SJSA1 (cell line): ENCODE measurements at places on chromosomes 1 and 21. TPM values are rescaled to one million over a fixed set of nuclear protein-coding genes. Genes with fewer than 3 reads are reported as not detected.

The CELA3B gene
- not detected in 2 replicates for total RNA-seq

The ACOT11 gene
- 0.85 and 1.3 TPM in 2 replicates for total RNA-seq

DNA sequence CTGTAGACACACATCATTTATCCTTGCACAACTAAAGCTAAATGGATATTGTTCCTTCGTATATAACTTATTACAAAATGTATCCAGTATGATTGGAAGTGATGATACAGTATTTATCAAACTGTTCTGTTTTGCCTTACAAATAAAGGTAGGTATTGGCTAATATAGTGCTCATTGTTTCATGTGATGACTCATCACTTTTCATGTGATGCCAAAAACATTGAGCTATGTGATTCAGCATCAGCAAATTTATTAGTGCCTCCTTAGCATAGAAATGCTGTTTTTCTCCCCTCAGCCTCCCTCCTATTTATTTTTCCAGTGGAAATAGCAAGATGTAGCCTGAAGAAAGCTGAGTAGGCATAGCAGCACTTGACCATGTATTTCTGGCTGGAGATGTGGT lies 228.6 kb upstream of the LYPLAL1 start:
- no peak for DNase-seq

- peak; percentile 64 for DNase-seq
These were observed at the start of gene S100A6 for GRCh38 chr1:153535242-153536011. S100A6 (minus strand) TSS chr1:153535991; CDS start chr1:153535339, 652 bp downstream.

The B3GALT5 gene
- 0.76 and 1.2 TPM in 2 replicates for total RNA-seq

The EPHA8 gene
- not detected in 2 replicates for total RNA-seq

DNA sequence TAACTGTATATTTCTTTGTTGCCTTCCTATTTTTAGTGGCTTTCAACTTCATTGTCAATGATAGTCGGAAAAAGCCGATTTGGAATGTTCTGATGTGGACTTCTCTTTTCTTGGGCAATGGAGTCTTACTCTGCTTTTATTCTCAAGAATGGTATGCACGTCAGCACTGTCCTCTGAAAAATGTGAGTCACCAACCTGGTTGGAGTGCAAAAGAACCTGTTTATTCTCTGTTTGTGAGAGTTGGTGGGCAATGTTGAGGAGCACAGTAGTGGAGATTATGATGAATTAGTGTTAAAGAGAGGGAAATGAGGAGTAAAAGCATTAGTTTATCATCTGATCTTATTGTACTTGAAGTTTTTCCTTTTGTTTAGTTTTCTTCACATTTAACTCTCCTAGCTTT lies 14.5 kb upstream of the AXDND1 start:
- DNase-seq, result no peak

The ELF3 gene
- 0.05 TPM in 1 of 2 replicates, not detected in the other for total RNA-seq

GRCh38 chr1:151211972-151212705 lies 13.8 kb downstream of the PIP5K1A start:
- DNase-seq, result no peak

The GJB3 gene
- not detected in 2 replicates for total RNA-seq

DNA sequence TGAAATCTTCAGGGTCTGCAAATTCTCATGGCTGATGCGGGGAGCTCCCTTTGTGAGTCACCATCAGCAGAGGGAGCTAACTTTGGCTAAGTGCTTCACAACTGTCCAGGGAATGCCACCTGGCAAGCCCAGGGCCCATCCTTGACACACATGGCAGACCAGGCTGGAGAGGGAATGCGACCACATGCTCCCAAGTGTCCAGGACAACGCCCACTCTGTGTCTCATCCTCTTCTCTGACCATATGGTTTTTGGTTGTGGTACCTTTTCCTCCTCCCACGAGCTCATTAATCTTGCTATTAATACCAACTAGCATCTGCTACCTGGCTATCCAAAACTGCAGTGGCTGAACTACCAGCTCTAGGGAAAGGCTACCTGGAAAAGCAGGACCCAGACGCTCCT lies 37.1 kb upstream of the CLSTN1 start:
- no peak for DNase-seq

The CCNL2 gene
- 69.4 and 79.0 TPM in 2 replicates for total RNA-seq

DNA sequence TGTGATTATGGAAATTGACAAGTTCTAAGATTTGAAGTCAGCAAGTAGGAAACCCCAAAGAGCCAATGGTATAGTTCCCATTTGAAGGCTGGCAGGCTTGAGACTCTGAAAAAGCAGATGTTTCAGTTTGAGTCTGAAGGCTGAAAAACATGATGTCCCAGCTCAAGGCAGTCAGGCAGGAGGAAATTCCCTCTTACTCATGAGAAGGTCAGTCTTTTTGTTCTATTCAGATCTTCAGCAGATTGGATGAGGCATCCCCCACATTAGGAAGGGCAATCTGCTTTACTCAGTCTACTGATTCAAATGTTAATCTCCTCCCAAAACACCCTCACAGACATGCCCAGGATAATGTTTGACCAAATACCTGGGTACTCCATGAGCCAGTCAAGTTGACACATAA lies 372.5 kb upstream of the ST6GALNAC5 start:
- no peak for DNase-seq

- DNase-seq, result peak; percentile 11
These were observed 317.3 kb downstream of the AJAP1 start for GRCh38 chr1:4971666-4972065.

GRCh38 chr1:203038891-203039608 lies 12.8 kb downstream of the PPFIA4 start:
- DNase-seq, result peak; percentile 68

- no peak for DNase-seq
These were observed 4.9 kb downstream of the TRIM46 start for GRCh38 chr1:155178441-155179111.

GRCh38 chr1:26477446-26478152 lies 5.4 kb downstream of the HMGN2 start:
- DNase-seq, result no peak

The PRRX1 gene
- 1.2 and 1.6 TPM in 2 replicates for total RNA-seq

DNA sequence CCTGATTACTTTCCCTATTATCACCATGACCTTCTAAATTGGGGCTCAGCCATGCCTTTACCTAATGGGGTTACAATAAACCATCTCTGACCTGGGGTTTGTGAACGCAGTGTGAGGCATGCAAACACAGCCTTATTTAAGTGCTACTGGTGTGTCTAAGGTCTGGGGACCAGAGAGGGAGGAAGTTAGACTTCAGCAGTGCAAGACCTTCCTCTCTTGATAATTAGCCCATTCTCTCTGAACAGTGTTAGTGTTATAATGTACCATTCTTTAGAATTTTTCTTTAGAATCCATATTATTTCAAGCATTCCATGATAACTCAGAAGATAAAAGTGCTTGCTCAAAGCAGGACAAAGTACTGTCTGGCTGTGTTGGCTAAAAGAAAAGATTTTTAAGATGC lies 10.5 kb upstream of the LRRC8D start:
- DNase-seq, result no peak

- DNase-seq, result no peak
These were observed 6.6 kb downstream of the MR1 start for GRCh38 chr1:181040284-181040865.

DNA sequence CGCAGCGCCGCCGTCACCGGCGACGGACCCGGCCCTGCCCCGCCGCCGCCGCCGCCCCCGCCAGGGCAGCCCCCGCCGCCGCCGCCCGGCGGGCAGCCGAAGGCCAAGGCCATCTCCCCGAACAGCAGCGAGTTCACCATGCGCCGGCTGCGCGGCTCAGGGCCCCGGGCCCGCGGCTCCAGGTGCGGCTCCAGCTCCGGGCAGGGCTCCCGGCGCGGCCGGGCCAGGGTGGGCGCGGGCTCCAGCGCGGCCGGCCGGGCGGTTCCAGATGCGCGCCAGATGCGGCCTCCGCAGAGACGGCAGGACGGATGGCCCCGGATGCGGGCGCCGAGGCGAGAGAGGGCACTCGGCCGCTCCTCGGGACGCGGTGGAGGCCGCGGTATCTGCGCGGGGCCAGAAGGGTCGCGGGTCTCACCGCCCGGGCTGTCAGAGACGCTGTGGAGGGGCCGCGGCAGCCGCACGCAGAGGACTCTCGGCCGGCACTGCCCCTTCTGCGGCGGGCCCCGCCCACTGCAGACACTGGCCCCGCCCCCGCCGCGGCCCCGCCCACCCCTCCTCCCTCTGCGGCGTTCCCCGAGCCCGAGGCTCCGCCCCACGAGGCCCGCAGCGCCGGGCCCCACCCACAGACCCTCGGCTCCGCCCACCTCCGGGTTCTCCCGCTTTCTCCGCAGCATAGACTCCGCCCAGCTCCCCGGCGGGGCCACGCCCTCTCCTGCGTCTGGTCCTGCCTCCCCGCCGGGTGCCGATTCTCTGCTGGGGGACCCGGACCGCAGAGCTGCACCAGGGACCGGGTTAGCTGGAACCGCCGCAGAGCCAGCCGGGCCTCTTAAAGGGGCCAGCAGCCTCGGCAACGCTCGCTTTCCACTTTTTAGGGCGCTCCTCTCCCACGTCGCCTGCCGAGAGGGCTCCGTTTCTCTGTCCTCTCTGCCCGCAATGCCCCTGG lies at the start of gene IFFO2:
Gene IFFO2 (minus strand): TSS at position 484 of the 943 bp plus-strand sequence. CDS start 344 bp downstream, at position 140.
- DNase-seq, result peak; percentile 94

DNA sequence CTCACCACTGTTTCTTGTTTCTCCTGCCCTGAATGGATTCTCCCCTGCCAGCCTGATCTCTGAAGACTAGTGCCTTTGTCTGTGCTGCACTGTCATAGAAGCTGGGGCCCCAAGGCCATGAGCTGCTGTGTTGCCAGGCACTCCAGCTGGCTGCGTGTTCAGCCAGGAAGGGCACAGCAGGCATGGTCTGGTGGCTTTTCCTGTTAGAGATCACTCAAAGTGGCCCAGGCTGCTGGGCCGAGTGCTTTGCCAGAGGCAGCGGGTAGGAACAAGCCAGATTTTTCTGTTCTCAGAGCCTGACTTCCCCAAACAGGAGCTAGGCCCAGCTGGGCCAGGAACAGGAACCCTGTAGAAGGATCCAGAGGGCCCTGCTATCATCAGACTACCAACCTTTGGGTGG lies 5.2 kb downstream of the ADPRS start:
- DNase-seq, result no peak

DNA sequence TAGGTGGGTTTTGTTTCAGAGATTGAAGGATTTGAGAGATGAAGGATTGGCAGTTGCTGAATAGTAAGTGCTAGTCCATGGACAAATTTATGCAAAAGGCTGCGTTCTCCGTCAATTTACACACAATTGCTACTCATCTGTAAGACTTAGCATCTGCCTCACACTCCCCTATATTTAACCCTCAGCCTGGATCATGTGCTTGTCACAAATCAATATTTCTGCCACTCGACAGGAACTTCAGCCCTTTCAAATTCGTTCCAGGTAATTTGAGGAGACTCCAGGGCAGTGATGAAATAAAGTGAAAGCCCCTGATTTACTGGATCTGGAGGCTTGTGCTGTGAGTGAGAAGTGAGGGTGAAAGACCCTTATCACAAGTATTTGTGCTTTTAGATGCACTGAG lies 105.6 kb upstream of the UBE2U start:
- DNase-seq, result no peak

The TDRD10 gene
- total RNA-seq, result not detected in 2 replicates

The ADARB1 gene
- 6.7 and 7.9 TPM in 2 replicates for total RNA-seq

DNA sequence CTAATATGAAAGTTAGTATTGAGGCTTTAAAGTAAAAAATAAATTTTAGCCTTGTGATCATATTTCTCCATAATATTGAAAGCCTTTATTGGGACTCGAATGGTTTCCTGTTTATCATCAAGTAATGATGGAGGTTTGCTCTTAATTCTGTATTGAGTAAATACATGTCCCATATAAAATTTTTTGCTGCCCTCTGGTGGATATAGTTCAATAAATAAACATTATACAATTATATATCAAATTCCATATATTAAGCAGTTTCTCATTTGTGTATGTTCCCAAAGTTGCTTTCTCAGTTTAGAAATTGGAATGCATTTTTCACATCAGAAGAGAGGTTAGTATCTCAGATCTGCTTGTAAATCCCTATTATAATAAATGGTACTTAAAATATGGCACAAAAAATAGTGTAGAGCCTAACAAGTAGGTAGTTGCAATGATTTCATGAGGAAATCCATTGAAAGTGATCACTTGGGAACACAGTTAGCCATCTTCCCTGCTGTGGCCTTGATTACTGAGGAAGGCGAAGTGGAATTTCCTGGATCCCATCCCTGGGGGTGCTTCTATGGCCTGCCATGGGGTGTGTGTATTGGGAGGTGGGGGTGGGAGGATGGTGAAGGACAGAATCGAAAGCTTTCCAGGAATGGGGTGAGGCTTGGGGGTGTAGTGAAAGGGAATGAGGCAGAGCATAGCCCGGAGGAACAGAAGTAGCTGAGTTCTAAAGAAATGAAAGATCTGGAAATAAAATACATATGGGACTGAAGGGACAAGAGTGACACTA lies 84.1 kb upstream of the C21orf91 start:
- DNase-seq, result peak; percentile 19

- no peak for DNase-seq
These were observed 1.3 kb upstream of the FTCD start for GRCh38 chr21:46156678-46157077.
